ENCODE measurements at places on chromosomes 7 and 10. TPM values are rescaled to one million over a fixed set of nuclear protein-coding genes. Genes with fewer than 3 reads are reported as not detected.

The IGF2BP3 gene
- total RNA-seq = 0.15 TPM

The GPER1 gene
- 2.8 TPM for total RNA-seq

The PAPSS2 gene
- 2.2 TPM for total RNA-seq

The CNPY1 gene
- not detected for total RNA-seq

The CPA4 gene
- total RNA-seq = 107 TPM

The MBL2 gene
- total RNA-seq = not detected

The C7orf57 gene
- not detected for total RNA-seq

The PGAM2 gene
- total RNA-seq = 5.5 TPM

DNA sequence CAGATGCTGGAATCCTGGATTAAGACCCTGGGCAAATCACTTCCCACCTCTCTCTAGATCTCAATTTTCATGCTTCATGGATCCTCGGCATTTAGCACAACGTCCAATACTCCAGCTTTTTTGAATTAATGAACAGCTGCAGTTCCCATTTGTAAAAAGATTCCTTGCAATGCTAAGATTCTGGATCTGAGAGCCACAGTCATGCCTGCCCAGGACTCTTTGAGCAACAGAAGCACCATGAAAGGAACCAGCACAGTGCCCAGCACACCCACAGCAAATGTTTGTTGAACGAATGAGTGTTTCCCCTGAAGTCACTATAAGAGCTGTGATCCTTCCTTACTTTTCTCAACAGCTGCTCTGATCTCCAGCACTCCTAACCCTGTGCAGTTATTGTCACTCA is 20.8 kb upstream of the DDIT4 start:
- DNase-seq = no peak

GRCh38 chr10:48451969-48452878 is 145.7 kb downstream of the MAPK8 start:
- no peak for DNase-seq

DNA sequence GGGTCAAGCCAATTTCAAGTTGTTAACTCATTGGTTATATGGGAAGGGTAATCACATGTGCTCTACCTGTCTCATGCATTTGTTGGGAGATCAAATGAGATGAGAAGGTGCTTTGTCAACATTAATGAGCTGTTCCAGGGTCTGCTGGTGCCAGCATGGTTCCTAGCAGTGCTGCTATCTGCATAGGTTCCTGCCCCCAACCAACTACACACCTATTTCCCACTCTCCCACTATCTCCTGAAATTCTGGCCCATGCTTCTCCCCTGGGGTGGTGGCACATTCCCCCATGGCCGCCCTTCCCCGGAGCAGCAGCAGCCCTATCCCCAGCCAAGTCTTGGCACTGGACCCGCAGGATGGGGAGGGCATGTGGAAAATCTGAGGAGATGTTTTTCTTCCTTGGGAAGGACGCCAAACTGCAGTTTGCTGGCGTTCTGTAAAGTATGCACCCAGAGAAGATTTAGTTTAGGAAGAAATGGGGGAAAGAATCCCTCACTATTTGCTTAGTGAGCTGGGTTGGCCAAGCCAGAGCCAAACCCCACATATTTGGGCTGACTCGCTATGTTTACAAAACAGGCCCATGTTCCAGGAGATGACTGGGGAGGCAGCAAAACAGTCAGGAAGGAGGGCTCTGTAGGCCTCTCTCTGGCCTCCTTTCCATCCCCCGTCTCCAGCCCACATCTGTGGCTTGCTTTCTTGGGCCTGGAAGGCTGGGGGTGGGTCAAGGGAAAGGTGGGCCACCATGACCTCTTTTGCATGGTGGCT is 42.5 kb downstream of the PPP1R3C start:
- DNase-seq = peak; percentile 89

DNA sequence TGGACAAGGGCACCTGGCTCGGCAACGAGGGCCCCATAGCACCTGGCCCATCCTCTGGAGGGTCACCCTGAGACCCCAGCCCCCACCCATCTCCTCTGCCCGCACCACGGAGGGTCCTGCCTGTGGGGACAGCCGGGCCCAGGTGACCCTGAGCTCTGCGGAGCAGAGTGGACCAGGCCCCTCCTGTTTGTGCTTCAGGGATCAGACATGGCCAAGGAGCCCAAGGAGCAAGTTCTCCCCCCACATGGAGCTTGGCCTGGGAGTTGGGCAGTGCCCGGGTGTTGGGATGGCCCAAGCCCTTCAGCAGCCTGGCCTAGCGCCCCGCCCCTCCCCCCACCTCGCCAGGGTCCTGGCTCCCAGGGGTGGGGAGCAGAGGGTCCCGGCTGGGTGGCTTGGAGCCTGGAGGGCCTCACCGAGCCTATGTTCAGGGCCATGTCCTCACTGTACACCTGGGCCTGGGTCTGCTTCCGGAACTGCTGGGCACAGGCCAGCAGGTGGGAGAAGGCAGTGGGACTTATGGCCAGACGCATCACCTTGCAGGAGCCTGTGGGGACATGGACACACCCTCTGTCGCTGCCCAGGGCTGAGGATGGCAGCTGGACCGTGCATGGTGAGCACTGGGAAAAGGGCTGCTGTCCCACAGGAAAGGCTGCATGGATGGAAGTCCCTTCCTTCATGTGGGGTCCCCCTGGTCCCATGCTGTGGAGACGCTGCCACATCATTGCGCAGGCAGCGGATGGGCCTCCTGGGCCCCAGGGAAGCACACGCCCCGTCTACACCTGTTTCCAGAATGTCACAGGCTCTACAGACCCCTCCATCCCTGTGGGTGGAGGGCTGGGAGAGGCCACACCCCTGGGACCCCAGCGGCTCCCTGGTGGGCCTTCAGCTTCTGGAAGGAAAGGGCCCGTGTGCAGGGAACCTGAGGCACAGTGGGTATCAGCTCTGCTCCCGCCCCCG is 49.2 kb upstream of the NKX6-2 start:
- peak; percentile 74 for DNase-seq

- DNase-seq = no peak
Observed at GRCh38 chr7:34552502-34552901, 105.5 kb upstream of the NPSR1 start.

- no peak for DNase-seq
Observed at GRCh38 chr7:999941-1000935, 17.3 kb downstream of the CYP2W1 start.

GRCh38 chr10:33963729-33964128 is 629.3 kb upstream of the NRP1 start:
- no peak for DNase-seq

DNA sequence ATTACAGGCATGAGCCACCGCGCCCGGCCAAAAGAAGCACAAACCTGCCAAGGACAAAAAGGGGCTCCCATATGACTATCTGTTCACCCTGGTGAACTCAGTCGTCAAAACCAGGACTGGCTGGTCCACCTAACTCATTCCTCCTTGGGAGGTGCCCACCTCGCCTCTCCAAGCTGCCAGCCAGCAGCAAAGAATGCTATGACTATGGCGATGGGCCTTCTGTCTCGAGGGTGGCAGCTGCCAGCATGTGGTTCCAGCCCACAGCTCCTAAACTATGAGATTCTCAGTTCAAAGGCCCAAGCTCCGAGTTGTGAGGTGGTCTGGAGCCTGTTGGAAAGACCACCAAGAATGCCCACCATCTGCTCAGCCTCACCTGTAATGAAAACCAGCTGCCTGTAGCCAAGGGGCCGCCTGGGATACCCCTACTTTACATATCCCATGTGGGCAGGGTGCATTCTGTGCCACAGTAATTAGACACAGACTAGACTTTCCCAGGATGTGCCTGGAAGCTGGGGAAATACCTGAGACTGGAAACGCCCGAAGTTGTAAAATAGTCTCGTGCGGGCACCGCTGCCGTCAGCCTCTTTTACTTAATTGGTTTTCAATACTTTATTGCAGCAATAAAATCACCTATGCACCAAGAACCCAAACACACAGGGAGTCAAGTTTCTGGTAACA is 71.1 kb downstream of the ZRANB1 start:
- DNase-seq = no peak

GRCh38 chr10:308572-309085 is 173.4 kb downstream of the ZMYND11 start:
- no peak for DNase-seq

DNA sequence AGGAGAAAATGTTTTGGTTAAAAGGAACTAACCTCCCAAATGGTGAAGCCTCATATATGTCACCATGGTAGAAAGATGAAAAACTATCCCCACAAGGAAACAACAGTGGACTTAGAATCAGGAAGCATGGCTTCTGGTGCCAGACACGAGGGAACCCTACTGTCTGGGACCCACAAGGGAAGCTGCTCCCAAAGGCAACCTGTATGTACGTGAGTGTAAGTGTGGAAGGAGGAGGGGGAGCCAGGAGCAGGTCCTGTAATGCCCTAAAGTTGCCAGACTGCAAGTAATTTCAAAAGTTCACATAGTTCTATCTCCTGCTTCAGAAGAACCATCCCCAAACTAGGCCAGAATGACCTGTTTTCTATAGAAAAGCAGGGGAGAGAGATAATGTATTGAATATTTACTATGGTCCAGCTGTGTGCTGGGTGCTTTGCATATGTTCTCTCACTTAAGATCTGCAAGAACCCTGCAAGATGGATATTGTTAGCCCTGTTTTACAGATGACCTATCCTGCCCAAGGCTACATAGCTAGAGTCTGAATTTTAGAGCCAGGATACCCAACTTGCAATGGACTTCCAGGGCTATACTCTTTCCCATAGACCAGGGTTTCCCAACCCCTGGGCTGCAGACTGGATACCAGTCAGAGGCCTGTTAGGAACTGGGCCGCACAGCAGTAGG is 19.2 kb downstream of the DUSP5 start:
- DNase-seq = no peak

- DNase-seq = no peak
Observed at GRCh38 chr7:133748443-133749407, 378.4 kb upstream of the LRGUK start.

GRCh38 chr7:75872073-75872782 is 6.6 kb upstream of the RHBDD2 start:
- DNase-seq = no peak

- no peak for DNase-seq
Observed at GRCh38 chr7:46775776-46776175, 806.1 kb downstream of the TNS3 start.

- DNase-seq = no peak
Observed at GRCh38 chr10:86231796-86232560, 134.6 kb downstream of the GRID1 start.

DNA sequence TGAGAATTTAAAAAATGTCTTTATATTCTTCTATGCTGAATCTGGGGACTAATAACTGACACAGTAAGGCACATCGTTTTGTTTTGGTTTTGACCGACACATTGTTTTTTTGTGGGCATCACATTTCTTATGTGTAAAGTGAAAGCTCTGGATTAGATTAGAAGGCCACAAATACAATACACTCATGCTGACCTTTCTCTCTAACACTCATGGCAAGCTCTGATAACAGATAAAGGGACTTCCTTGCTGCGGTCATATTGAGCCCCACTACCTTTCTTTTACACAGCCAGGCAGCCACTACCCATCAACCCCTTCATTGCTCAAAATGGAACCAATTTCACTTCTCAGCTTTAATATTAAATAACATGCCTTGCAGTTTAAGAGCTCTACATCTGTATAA is 26.0 kb downstream of the PPP1R3A start:
- DNase-seq = no peak

GRCh38 chr10:132611026-132611910 is 73.7 kb downstream of the INPP5A start:
- peak; percentile 39 for DNase-seq

DNA sequence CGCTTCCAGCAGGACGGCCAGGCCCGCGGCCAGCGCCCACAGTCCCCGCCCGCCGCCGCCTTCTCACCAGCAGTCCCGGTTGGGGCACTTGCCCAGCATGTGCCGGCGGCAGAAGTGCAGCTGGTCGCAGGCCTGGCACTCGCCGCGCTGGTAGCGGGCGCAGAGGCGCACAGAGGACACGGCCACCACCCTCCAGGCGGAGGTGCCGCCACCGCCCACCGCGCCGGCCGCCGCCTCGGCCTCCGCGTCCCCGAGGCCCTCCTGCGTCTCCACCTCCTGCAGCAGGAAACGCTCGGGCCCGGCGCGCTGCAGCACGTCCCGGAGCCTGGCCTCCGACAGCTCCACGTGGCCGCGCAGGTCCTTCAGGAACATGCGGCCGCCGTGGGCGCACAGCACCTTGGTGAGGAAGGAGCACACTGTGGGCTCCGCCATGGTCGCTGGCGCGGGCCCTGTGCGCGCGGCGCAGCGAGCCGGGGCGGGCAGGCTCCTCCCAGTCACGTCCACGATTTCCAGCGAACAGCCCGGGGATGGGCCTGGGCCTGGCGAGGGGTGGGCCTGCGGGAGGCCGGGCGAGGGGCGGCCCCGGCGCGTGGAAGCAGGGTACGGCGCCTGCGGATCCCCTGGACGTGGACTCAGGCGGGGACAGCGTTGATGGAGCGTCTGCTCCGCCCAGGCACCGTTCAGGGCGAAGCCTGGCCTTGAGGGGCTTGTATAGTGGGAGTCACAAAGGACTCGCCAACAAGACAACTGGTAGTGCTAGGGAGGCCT is at the start of gene ZC3HAV1L:
TSS of gene ZC3HAV1L (minus strand) at position 457 of the 768 bp plus-strand sequence. CDS start at position 432, 25 bp downstream.
- peak; percentile 87 for DNase-seq

DNA sequence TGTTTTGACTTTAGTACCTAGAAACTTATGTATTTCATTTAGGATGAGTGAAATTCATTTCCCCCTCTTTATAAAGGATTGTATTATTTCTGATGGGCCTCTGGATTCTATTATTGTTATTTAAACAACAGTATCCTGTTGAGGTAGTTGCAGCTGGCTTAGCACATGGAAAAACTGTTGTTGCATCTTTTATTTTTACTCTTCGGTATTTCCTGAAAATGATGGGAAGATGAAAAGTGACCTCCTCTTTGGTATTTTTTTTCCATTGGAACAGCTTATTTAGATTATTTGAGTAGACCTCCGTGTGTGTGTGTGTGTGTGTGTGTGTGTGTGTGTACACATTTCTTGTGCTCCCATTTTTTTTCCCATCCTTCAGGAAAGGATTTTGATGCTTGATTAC is 129.8 kb downstream of the PRKG1 start:
- DNase-seq = no peak

DNA sequence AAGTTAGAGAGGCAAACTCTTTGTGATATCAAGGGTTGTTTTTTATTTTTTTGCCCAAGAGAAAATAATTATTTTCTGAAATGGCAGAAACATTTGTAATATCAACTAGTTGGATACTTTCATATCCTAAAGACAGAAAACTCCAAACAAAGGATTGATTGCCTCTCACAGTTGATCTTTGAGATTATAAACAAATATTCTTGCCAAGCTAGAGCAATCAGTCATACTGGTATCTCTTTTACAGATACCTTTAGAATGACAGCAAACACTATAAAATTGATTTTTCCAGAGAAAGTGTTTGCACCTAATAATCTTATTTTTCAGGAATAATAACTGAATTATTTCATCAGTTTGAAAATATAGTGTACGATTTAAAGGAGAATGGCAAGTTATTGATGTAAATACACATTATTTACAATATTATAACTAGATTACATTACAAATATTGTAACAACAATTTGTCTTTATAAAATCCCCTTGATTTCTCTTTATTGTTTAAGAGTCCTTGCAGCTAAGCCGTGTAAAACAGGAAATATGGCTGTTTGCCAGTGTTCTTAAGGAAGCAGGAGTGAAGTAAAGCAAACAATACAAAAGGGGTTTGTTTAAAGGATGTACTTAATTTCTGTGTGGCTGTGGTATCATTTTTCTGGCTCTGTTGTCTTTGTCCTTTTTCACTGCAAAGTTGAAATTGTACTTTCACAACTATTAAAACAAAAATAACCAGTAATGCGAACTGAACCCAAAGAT is 58.4 kb downstream of the MAPK8 start:
- DNase-seq = no peak

GRCh38 chr10:60139290-60139689 is 232.9 kb upstream of the CCDC6 start:
- DNase-seq = no peak
